ENCODE measurements at places on chromosomes 2 and 18.
A peak's percentile ranks its signal among the peaks of the same experiment; 100 is the strongest.

GRCh38 chr2:238698451-238699306 lies 149.2 kb upstream of the TWIST2 start:
- DNase-seq, result no peak

GRCh38 chr2:51707625-51708024 lies 675.7 kb upstream of the NRXN1 start:
- DNase-seq, result no peak

- no peak for DNase-seq
Observed at GRCh38 chr2:105257981-105258380, 16.4 kb downstream of the GPR45 start.

DNA sequence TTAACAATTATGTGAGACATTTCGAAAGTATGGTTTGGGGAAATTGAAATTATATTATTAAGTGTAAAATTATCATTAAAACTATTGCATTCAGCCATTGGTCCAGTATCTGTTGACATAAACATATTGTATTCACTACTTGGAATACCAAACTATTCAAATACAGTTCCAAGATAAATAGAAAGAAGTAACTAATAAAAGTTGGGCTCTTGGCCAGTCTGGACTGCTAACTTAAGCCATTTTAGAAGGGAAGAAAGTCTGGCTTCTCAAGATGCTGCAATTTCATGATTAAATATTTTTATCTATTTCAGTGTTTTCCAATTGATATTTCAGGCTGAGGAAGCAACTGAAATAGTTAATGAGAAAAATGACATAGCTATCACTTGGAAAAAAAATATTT lies 109.8 kb upstream of the CHRNA1 start:
- no peak for DNase-seq

DNA sequence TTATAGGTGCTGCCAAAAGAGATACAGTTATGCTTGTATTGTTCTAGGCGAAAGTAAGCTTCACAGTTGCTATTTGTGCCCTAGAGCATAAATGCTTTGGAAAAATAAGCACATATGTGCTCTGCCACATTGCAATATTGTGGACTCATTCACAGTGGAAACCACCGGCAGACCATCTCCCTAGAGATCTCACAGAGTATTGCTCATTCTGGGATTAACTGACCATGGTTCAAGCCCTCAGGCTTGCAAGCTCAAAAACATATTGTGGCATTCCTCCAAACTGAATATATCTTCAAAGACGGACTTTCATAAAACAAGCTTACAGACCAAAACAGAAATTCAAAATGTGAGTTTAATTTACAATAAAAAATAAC lies 158.2 kb upstream of the CCDC150 start:
- DNase-seq, result peak; percentile 77

Measured in smooth muscle cell of the brain vasculature (primary cell).